ENCODE measurements at places on chromosomes 2 and 18.

DNA sequence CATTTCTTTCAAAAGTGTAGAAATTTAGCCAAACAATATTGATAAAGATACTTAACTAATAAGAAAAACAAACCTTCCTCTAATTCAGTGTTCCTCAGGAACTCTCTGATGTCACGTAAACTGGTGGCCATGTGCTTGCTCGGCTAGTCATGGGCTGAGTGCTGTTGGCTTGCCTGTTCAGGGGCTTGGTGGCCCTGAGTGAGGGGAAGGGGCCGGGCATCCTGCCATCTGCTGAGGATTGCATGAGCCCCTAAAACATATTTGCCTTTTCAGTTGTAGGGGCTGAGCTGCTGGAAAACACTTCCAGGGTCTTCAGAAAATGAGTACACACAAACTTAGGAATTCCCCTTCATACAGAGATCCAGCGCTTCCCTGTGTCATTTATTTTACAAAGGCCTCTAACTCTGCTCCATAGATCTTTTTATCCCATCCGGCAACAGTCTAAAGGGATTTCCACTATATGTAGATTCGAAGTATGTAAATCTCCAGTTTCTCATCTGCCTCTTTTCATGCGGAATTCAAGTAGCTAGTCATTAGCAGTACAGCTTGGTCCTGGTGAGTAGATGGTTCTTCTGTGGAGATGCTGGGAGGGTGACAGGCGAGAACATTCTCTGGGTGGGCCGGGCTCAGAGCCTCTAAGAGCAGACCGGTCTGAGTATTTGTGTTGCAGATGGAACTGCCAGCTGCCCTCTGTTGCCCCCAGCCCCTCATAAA, 20.1 kb upstream of the NFATC1 start:
- no peak for DNase-seq

- no peak for DNase-seq
These were observed 235.6 kb downstream of the PIK3C3 start for GRCh38 chr18:42190643-42191042.

DNA sequence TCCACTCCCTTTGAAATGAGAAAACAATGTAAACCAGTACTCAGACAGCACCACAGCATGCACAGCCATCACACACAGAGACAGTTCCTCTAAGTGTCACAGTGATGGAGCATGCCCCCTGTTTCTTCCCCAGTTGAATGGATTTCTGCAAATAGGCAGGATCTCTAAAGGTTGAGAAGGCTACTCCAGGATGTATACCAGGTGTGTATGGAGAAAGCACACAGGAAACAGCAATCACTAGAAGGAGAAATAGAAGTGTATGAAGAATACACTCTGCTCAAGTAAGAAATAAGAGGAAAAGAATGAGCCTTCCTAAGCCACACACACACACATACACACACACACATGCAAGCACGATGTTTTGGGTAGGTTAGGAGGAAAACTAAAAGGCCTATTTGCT, 38.6 kb upstream of the BZW1 start:
- no peak for DNase-seq

DNA sequence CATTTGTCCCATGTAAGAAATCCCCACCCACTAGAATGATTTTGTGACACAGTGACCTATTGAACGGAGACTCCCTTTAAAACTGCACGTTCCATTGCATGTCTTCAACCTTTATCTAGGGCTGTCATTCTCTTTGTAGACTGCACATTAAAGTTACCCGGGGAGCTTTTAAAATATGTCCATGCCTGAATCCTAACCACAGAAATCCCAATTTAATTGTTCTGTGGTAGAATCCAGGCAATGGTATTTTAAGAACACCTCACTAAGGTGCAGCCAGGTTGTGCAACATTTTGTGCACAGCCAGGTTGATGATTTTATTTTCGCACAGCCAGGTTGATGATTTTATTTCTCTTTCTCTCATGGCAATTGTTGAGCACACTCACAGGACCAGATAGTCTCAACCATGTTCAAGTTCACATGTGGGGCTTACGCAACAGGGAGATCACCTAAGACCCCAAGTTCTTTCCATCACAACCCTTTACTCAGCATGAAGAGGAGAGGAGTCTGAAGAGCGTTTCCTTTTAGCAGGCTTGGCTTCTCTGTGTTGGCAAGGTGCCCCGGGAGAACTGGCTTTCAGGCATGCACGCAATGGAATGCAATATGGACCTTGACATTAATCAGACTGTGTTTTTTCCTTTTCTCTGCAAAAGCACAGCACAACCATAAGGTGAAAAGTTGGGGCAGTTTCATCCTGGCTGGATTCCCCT, 467.3 kb upstream of the ETAA1 start:
- peak; percentile 80 for DNase-seq

DNA sequence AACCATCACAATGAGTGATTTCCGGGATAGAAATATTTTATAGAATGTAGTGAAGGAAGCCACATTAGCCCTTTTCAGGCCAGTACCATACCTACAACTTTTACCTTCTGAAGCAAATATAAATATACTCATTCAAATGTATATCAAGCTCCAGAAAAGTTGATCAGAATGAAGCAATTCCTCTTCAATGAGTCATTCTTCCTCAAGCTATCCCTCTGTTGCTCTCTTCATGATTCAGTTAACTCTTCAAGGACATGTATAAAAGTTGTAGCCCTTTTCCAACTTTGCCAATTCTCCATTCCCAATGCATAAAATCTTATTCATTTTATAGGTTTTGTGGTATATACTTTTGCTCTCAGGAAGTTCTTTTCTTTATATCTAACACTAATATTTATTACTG, 242.1 kb upstream of the RGPD4 start:
- peak; percentile 47 for DNase-seq

GRCh38 chr2:96113951-96114350, 2.4 kb downstream of the ADRA2B start:
- DNase-seq = no peak

DNA sequence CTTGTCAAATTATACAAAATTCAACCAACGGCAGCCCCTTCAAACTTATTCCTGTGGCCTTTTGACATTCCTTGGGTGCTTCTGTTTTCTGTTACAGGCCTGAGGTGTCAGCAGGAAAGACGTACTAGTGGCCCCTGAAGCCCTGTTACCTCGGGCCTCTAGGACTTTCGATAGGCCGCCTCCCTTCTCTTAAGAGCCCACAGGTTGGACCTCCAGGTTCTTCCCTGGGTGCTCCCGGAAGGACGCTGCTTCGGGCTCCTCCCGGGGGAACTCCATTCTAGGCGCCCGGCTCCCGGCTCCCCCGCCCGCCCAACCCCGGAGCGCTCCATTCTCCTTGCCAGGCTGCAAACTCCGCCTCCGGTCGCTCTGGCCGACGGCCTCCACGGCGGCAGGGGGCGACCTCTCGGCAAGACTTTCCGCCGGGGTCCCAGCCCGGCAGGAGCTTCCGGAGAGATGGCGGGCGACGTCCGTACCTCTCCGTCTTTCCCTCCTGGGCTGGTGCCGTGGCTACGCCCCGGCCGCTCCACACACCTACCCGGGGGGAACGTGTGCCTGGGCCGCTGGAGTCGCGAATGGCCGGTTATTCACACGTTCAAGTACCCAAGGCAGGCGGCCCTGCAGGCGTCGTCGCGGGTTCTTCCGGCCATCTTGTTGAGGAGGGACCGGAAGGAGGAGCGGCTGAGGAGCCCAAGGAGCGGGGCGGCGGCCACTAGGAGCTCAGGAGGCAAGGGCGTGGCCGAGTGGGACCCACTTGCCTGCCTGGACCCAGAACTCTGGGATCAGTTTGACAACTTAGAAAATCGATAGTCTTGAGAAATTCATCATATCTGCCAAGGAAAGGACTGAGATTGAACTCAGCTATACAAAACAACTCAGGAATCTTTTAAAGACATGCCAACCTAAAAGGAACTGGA, 27.5 kb downstream of the BOLA3 start:
- DNase-seq = peak; percentile 81

DNA sequence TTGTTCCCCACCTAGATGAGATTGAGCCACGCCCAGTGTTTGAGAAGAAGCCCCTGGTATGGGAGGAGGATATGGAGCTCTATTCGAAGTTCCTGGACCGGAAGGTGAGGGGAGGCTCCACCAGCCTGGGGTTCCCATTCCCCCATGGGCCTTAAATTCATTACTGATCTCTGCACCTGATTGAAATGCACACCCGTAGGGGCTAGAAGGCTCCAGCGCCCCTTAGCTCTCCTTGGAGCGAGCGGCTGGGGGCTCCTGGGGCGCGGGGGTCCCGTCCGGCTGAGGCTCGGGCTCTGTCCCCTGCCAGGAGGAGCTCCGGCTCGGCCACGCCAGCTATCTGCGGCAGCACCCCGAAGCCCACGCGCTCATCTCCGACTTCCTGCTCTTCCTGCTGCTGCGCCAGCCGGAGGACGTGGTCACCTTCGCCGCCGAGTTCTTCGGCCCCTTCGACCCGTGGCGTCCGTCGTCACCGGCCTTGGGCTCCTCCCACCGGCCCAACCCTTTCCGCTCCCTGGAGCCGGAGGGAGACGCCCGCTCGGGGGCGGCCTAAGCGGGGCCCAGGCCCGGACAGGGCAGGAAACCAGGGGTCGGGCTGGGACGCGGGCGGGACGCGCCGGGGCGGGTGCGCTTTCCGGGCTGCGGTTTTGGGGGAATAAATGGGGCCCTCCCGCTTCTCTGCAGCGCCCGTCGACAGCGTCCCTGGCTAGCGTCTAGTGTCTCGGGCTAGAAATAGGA, 10.9 kb downstream of the CATIP start:
- DNase-seq = peak; percentile 58

- no peak for DNase-seq
These were observed 1.2 kb downstream of the YPEL5 start for GRCh38 chr2:30147715-30148610.

GRCh38 chr2:164952057-164952702, 3.1 kb downstream of the SLC38A11 start:
- no peak for DNase-seq

GRCh38 chr2:109331896-109332848, 203.2 kb downstream of the SH3RF3 start:
- peak; percentile 92 for DNase-seq

GRCh38 chr2:218954541-218955300, 4.7 kb upstream of the CDK5R2 start:
- no peak for DNase-seq

DNA sequence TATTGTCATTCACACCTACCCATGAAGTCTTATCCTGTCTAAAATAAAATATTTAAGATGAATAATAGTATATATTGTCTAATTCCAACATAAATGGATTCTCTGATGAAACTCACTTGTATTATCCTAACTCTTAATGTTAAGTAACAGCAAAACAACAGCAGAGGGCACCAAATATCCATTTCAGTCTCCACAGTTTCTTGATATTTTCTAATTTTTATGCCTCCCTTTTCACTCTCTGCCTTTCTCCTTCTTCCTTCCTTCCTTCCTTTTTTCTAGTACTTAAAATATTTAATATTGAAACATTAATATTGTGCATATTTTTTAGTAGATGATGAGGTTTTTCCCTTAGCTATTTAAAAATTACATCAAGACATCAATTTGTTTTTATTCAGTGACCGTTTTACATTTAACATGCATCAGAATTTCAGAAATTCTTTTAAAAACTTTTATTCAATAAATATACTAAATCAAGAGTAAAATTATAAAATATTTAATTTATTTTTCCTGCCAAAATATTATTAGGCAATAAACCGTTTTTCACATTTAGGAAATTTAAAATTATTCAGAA, 97.6 kb downstream of the WDR7 start:
- peak; percentile 11 for DNase-seq

GRCh38 chr18:79634186-79634585, 45.4 kb upstream of the CTDP1 start:
- no peak for DNase-seq

DNA sequence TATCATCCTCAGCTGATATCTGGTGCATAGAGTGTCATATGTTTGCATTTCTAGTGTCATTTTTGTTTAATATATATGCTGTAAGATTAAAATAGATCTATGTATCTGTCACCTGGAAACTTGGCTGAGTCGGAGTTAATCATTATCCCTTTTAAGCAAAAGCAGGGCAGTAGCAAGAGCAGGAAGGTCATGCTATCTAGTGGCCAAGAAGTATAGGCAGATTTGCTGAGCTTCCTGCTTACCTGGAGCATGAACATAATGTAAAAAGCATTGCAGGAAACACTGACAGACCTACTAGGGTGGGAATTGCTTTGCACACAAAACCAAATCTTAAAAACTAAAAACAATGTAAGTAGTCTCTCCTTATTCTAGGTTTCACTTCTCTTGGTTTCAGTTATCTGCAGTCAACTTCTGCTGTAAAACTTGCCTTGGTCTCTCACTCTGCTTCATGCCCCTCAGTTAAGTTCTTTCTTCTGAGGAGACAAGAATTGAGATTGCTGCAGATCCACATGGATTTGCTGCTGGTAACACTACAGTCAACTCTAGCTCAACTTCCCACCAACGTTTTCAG, 295.3 kb downstream of the CDH7 start:
- DNase-seq = no peak

- peak; percentile 41 for DNase-seq
These were observed 954.1 kb downstream of the DSC3 start for GRCh38 chr18:30088238-30089015.

- DNase-seq = no peak
These were observed 24.2 kb downstream of the LMAN2L start for GRCh38 chr2:96715658-96716057.
